ENCODE measurements at places on chromosomes 4 and X. TPM values are rescaled to one million over a fixed set of nuclear protein-coding genes. Genes with fewer than 3 reads are reported as not detected.

GRCh38 chrX:30679369-30679768, 26.1 kb downstream of the GK start:
- DNase-seq = no peak

The ITIH6 gene
- total RNA-seq = not detected

GRCh38 chrX:46992070-46992469, 79.8 kb downstream of the JADE3 start:
- DNase-seq = no peak

GRCh38 chr4:189162073-189162789, 778.4 kb upstream of the FRG1 start:
- no peak for DNase-seq

The ACOT9 gene
- total RNA-seq = 33.6 TPM

DNA sequence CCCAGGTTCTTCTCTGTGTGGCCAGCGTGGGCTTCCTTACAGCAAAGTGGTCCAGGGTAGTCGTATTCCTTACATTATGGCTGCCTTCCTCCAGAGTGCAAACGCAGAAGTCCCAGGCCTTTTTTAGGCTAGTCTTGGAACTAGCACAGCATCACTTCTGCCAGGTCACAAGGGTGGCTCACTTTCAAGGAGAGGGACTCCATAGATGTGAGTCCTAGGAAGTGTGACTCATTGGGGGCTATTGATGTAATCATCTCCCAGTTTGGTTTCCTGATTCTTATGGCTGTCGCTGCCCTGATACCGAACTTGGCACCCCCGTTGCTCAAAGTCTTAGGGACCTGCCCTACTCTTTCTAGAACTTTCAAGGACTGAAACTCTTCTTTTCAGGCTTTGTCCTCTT, 140.0 kb downstream of the DCK start:
- no peak for DNase-seq

DNA sequence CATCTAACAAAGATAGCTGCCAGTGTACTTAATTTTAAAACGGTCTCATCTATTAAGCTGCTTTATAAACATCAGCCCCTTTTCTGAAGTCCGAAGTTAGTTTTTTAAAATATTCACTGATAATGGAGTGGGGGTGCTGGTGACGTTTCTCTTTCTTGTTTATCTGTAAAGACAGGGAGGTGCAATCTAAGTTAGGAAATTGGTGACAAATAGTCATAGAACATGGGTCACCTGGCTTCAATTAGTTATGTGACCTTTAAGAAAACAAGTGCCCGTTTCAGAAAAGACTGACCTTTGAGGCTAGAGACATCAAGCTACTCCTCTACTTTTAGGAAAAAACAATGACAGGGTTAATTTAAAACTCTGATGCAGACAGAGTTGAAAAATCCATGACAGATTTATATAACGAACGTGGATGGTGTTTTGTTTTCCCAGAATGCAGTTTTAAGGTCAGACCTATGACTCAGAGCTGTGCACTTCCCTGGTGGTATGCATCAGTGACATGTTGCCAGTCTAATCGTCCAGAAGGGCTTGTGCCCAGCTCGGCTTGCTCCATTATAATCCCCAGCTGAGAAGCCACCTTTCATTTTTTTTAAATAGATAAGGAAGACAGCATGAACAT, 38.2 kb downstream of the FHL1 start:
- no peak for DNase-seq

- DNase-seq = no peak
These were observed 117.3 kb downstream of the FAM13A start for GRCh38 chr4:88939697-88940096.

DNA sequence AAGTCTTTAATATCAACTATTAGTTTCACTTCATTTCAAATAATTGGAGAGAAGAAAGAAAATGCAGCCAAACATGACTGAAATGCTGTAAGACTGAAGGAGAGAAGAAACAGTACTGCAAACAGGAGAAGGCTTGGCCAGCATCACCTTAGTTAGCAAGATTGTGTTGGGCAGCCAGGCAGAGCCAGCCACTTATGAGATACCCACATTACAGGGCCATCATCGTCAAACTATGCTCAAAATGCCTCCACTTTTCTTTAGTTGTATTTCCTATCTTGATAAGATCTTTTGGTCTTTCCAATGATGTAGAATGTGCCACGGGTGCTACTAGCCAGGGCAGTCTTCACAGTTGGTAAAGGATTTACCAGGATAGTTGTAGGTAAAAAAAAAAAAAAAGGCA, 10.9 kb upstream of the IRF2 start:
- DNase-seq = no peak

DNA sequence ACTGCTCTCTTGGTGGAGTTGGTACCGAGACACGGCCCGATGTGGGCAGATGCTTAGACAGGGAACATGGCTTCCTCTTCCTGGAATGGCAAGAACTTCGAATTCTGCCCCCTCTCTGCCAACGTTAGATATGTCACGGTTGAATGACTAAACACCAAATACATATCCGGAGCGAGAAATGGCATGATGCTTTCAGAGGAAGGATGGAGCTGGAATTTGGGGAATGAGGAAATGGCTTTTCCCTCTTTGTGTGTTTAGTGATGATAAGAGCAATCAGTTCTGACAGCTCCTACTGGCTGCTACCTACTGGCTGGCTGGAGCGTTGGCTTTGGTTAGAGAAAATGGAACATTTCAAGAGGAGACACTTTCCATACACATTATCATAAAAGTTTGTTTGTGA, 140.0 kb downstream of the DHRSX start:
- no peak for DNase-seq

DNA sequence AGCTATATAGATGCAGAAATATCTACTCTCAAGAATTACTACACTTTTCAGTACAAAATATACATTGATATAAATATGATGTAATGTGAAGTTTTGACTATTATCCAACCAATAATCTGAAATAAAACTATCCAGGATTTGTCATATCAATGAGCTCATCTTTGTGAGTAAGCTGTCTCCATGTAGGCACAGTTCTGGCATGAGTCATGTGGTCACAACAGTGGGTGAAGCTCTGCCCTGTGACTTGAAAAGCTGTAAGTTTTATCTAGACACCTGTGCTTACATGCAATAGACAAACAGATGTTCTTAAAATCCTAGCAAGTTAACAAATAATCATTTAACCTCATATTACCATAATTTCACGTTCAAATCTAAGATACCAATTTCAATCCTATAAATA, 192.7 kb downstream of the GABRG1 start:
- no peak for DNase-seq
